ENCODE measurements at places on chromosomes 16 and 17. TPM values are rescaled to one million over a fixed set of nuclear protein-coding genes. Genes with fewer than 3 reads are reported as not detected.

Gene MYOCD
- 0.46 TPM for total RNA-seq

Gene NLRC3
- 0.69 TPM for total RNA-seq

Gene RAB11FIP4
- total RNA-seq, result 54.9 TPM

Gene NPIPA7
- 3.0 TPM for total RNA-seq

Gene NEUROD2
- 0.46 TPM for total RNA-seq

Gene SEZ6L2
- total RNA-seq, result 88.1 TPM

Gene INCA1
- 0.69 TPM for total RNA-seq

Gene SYNGR3
- 112 TPM for total RNA-seq

Gene NUPR1
- 0.46 TPM for total RNA-seq

Gene MILR1
- total RNA-seq, result 3.7 TPM

Gene NCBP3
- total RNA-seq, result 33.0 TPM

Gene NPIPA2
- 0.69 TPM for total RNA-seq

Gene MFAP4
- total RNA-seq, result 0.92 TPM

Gene VPS25
- 39.2 TPM for total RNA-seq

Gene CCL17
- total RNA-seq, result not detected

Gene KCNG4
- not detected for total RNA-seq

Gene FBXW10B
- total RNA-seq, result 0.69 TPM

Gene EFCAB5
- 1.6 TPM for total RNA-seq

Gene CES4A
- total RNA-seq, result 9.2 TPM

Gene USP7
- total RNA-seq, result 106 TPM

Gene KCNH6
- 0.69 TPM for total RNA-seq

Data from diencephalon (tissue), 1 donor.